T-helper 22 cell (primary cell): ENCODE measurements at places on chromosomes 5 and 9.

DNA sequence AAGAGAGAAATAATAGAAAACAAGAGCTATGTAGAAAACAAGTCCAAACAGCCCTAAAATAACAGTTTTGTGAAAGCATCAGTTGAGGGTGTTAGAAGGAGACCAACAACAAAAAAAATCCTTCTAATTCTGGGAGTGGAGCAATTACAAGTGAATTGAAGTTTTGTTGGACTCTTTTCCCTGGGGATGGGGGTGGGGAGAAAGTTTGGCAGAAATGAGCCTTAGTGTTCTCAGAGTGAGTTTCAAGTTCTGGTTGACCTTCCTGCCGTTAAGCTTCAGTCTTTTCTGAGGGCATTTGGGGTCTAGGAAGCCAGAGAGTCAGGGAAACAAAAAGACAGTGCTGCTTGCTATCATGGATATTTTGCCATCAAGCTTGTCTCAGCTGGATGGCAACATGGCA lies 106.3 kb upstream of the TRIM32 start:
- no peak for DNase-seq

DNA sequence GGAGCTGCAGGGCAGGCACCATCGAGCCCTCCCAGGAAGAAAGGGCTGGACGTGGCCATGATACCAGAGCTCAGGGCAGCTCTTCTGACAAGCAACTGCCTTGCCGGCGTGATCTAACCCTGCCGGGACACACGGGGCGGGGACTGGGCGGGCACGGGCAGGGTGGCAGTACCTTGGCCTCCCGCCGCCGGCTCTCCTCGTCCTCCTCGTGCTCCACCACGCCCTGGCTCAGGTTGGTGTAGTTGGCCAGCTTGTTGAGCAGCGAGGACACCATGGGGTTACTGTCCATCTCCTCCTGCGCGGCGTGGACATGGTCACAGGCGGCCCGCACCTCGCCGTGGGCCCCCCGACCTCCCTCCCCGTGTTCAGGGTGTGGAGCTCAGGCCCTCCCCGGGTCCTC lies 18.5 kb downstream of the SLC12A7 start:
- no peak for DNase-seq

DNA sequence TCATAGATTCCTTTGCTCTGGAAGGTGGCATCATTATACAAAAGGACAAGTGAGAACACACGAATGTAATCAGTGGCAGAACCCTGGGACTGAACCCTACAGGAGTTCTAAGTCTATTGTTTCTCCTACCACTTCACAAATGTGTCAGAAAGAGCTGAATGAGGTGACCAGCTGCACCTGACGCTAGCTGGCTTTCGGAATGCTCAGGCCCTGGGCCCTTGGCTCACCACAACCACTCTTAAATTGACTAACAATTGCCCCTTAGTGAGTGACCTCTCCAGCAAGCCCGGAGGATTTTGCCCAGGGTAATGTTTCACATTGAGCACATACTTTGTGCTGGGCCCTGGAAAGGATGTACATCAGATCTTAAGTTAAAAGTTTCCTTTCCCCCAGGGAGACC lies 41.2 kb upstream of the ABCA1 start:
- no peak for DNase-seq

DNA sequence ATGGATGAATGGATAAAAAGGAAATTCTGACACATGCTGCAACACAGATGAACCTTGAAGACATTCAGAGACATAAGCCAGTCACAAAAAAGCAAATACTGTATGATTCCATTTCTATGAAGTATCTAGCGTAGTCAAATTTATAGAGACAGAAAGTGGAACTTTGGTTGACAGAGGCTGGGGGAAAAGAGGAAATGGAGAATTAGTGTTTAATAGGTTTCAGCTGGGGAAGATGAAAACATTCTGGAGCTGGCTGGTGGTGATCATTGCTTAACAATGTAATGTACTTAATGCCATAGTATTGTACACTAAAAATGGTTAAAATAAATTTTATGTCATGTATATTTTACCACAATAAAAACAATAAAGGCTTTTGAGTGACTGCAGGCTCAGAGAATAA lies 24.2 kb downstream of the PPIC start:
- no peak for DNase-seq

- DNase-seq = peak; percentile 64
Observed at GRCh38 chr9:137445275-137445807, 4.2 kb upstream of the ENTPD8 start.

DNA sequence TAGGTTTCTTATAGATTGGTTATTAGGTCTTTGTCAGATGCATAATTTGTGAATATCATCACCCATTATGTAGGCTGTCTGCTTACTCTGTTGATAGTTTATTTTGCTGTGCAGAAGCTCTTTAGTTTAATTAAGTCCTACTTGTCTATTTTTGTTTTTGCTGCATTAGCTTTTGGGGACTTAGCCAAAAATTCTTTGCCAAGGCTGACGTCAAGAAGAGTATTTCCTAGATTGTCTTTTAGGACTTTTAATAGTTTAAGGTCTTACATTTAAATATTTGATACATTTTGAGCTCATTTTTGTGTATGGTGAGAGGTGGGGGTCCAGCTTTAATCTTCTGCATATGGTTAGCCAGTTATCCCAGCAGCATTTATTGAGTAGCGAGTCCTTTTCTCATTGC lies 24.8 kb upstream of the ANGPTL2 start:
- no peak for DNase-seq

GRCh38 chr5:14155075-14155474 lies 11.9 kb downstream of the TRIO start:
- no peak for DNase-seq

GRCh38 chr5:122199146-122199545 lies 69.8 kb downstream of the ZNF474 start:
- no peak for DNase-seq

GRCh38 chr5:160312960-160313727 lies 780 bp upstream of the CCNJL start:
- no peak for DNase-seq

GRCh38 chr9:136052472-136052880 lies 42.6 kb downstream of the NACC2 start:
- no peak for DNase-seq

DNA sequence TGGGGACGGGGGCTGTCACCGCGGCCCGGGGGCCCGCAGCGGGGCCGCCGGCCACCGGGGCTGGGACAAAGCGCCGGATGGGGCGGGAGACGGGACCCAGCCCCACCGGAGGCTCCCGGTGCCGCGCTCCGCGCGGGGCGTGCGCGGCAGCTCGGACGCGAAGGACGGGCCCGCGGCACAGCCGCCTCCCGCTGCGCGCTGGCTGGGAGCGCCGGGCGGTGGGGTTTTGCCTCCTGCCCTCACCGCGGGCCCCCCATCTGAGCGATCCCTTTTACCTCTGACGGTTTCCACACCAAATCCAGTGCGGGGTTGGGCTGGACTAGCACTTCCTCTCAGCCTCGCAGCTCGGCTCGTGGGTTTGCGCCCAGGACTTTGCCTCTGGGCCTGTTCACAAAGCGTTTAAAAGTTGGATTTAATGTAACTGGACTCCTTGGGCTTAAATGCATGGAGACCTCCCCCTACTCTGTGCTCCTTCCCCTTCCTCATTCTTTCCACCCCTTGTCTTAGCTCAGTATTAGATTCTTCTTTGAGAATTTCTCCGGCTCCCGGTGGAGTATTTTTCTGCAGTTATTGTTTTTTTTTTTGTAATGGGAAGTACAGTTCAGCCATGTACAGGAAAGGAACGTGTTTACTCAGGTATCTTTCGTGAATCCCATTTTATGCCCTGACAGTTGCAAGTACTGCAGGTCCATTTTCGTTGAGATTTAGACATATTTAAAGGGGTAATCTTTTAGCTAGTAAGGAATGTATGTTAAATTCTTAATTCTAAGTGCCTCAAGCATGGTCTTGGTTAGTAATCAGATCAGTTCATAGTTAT lies 691 bp downstream of the FCHO2 start:
- no peak for DNase-seq

DNA sequence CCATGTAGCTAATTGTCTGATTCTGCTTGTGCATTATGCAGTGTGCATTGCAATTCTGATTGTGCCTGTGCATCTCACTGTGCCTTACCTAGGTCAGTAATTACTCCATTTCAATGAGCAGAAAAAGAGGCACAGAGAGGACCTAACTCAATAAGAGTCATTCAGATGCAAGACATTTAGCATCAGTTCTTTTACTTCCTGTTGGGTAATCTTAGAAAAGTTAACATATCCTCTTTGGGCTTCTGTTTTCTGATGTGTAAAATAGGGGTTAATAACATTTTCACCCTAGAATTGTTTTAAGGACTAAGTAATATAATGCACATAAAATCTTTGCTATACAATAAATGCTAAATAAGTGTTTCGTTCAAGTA lies 7.0 kb upstream of the DCTN4 start:
- DNase-seq = no peak

DNA sequence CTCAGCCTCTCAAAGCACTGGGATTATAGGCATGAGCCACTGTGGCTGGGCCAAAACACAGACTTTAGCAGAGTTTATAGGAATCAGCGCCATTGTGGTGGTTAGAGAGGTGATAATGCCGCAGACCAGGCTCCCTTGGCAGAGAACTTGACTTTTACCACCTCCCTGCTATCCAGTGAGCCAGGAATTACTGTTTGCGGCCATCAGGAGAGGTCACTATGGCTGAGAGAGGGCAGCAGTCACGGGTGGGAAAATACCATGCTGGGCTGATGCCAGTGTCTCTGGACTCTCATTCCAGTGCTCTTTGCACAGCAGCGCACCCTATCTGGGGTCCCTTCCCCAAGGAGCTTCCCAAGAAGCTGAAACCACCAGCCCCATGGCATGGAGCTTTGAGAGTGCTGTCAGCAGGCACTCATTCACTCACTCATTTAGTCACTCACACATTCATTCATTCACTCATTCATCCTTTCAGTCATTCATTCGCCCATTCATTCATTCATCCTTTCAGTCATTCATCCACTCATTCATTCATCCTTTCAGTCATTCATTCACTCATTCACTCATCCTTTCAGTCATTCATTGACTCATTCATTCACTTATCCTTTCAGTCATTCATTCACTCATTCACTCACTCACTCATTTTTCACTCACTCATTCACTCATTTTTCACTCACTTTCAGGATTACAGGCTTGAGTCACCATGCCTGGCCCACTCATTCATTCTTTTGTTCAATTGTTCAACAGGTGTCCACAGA lies 27.3 kb upstream of the RNU6ATAC start:
- DNase-seq = no peak

GRCh38 chr5:149888280-149888679 lies 56.3 kb downstream of the PDE6A start:
- no peak for DNase-seq

DNA sequence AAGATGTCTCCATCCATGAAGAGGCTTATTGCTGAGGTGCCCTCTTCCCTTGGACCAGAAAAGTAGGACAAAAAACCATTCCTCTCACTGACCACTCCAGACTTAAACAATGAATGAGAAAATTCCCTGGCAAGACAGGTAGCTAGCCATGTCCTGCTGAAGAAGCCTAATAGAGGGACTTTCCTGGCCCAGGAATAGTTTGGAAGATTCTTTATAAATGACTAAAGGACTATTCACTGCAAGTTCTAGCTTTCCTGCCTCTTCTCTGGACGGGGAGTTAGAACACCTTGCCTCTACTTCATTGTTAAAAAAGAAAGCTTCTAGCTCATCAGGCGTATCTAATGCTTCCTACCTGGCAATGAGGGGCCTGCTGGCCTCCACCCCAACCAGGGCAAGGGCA lies 153.6 kb downstream of the NR3C1 start:
- DNase-seq = no peak

GRCh38 chr5:181088289-181088688 lies 42.7 kb downstream of the OR2V1 start:
- no peak for DNase-seq

DNA sequence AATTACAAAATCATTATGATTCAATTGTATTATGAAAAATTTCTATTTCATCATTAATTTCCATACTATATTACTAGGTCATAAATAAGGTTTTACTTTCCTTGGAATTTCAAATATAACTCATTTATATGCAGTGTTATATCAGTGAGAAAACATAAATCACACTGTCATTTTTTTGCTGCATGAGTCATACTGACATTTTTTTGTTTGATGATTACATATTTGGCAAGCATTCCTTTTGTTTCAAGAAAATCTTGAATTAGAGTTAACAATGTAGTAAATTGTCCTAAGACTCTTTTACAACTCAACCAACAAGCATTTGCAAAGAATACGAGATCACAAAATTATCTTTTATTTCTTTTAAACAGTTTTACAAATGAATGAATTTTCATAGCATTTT lies 298.4 kb upstream of the SEMA6A start:
- no peak for DNase-seq

- DNase-seq = no peak
Observed at GRCh38 chr5:134223406-134224248, 2.2 kb downstream of the PPP2CA start.

DNA sequence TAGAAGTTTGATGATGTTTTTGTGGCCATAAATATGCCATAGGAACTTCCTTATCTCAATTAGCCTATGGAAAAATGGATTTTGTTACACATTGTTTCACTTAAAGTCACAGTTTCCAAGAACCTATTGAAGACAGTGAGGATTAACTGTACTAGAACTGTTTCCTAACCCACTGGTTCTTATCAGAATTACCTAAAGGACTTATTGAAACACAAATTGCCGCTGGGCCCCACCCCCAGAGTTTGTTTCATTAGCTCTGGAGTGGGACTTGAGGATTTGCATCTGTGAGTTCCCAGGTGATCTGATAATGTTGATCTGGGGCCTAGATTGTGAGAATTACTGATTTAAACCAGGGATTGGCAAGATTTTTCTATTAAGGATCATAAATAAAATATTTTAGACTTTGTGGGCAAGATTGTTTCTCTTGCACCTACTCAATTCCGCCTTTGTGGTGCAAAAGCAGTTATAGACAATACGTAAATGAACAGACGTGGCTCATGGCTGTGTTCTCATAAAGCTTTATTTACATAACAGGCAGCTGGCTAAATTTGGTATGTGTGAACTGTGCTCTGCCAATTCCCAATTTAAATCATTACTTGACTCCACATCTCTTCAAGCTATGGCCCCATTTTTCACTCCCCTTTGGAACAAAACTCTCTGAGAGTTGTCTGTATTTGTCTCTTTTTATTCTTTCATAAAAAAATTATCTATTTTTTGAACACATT lies 9.3 kb downstream of the JAK2 start:
- DNase-seq = no peak

DNA sequence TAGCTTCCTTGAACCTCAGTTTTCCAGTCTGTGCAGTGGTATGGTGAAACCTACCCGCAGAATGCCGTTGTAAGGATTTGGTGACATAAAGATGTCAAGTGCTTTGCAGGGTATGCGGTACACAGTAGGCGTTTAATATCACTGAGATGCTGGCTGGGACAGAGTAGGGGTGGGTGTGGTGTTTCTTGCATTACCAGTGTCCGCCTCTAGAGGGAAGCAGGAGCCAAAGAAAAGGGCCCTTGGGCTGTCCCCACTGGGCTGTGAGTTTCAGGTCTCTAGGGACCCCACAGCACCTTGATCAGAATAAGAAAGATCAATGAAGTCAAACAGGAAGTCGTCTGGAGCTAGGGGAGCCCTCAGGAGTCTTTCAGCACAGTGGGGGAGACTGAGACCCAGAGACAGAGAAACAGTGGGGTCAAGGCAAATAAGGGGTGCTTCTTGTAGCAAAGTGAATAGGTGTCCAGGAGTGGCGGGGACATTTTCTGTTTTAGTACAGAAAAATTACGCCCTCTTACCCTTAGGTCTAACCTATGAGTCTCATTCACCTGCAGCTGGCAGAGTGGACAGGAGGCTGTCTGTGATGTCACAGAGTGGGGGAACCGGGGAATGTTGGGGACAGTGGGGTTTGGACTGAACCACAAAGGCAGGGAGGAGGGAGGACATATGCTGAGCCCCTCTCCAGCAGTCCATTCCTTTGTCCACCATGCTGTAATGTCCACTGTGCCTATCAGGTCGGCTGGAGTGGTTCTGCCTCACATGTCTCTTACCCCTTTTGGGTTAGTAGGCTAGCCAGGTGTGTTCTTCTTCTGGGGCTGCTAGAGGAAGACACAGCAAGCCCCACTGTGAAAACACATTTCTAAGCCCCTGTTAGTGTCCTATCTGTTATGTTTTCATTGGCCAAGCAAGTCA lies 4.7 kb upstream of the TEX53 start:
- DNase-seq = peak; percentile 5
